Activated effector memory CD4-positive, alpha-beta T cell treated with Interleukin-2 at 50 U/mL for 16 hours (primary cell): ENCODE measurements at places on chromosomes 5 and 9.

DNA sequence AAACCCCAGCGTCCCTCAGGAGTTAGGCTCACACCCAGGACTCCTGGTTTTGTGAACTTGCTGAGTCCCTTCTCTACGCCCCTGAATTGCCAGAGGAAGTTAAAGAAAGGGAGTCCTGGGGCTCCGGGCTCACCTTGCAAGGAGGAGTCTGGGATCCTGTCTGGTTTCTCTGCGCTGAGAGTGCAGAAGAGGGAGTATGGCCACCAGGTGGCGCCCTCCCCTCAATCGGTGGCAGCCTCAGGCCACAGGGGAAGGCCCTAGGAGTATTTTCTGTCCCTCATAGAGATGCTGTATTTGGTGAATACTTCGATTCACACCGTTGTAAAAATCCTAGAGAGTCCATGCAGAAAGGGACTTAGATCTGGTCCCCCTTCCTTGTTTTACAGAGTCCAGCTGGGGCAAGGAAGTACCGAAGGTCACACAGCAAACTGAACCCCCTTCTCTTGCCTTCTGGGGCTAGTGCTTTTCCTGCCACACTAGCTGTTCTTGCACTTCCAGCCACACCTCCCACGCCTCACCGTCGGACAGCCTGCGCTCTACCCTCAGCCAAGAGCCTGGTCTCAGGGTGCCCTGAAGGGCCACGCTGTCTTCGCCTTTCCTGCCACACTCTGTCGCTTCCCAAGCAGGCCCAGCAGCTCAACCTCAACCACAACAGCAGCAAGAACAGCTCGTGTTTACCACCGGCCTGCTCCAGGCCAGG lies 10.2 kb downstream of the HAND1 start:
- DNase-seq: peak; percentile 51

GRCh38 chr9:15221746-15222145 lies 85.3 kb downstream of the TTC39B start:
- DNase-seq: no peak

- no peak for DNase-seq
These were observed 75.4 kb upstream of the ANKH start for GRCh38 chr5:14946815-14947620.

DNA sequence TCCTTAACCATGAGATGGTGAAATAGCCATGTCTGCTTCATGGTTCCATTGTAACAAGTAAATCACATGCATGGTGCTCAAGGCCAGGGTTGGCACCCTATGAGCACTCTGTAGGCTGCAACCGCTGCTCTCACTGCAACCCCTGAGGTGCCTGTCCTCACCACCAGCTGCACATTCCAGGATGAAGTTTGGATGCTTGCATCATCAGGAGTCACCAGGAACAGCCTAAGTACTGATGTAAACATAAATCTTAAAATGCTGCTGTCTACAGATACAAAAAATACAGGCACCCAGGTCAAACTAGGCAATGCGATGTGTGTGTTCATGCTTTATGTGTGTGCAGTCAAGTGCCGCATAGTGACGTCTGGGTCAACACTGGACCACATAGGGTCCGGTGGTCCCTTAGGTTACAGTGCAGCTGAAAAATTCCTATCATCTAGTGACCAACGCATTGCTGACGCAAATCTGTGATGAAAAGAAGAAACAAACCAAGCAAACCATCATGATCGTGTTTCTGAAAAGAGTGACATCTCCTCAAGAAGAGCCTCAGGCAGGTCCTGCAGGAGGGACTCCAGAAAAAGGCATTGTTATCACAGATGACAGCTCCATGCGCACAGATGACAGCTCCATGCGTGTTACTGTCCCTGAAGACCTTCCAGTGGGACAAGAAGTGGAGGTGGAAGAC lies 234.8 kb downstream of the AUH start:
- DNase-seq: no peak

DNA sequence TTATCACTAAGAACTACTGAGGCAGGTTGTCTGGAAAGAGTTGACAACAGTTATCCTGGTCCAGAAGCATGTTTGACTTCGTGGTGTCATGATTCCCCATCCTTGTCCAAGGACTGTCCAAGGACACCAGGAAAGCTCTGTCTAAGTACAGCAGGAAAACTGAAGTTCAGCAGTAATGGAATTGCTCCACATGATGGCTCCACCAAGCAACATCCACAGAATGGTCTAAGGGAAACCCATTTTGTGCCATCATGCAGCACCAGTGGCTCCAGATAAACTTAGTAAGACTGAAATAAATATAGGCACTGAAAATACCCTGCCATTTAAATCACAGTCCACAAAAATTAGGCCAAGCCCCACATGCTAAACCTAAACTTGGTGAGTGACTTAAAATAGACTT lies 192.8 kb downstream of the CDH18 start:
- no peak for DNase-seq
